Aorta (tissue), 5 donors: ENCODE measurements at places on chromosomes 12 and 14. TPM values are rescaled to one million over a fixed set of nuclear protein-coding genes. Genes with fewer than 3 reads are reported as not detected.

DNA sequence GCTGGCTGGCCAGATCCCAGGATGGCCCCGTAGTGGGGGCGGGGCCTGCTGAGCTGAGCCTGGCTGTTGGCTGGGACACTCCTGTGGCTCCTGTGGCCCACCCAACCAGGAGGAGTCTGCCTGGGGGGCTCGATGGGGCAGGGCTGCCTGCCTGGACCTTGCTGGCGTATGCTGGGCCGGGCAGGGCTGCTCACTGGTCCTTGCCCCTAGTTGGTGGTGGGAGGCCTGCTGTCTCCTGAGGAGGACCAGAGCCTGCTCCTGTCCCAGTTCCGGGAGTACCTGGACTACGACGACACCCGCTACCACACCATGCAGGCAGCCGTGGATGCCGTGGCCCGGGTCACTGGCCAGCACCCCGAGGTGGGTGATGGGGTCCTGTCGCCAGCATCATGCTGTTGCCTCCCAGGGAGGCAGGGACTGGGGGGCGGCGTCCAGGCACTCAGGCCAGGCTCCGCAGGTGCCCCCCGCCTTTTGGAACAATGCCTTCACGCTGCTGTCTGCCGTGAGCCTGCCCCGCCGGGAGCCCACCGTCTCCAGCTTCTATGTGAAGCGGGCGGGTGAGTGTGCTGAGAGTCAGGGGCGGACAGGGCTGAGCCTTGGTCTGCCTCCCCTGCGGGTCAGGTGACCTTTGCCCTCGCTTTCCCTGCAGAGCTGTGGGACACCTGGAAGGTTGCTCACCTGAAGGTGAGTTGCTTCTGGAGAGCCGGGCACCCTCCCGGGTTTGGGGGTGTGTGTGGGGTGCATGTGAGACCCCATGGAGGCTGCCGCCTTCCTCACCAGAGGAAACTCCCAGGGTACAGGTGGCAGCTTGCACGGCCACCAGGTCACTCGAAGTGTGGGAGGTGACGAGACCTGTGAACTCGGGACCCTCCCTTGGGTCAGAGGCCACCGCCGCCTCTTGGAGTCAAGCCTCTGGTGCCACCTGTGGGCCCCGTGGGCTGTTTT is 3.4 kb downstream of the NOC4L start:
- no peaks in the 10 kb centered on the region for H3K36me3 ChIP-seq
- no peak overlapping the region for H3K27ac ChIP-seq
- peak; percentile 77 for DNase-seq
- no peak overlapping the region for H3K4me3 ChIP-seq
- H3K27me3 ChIP-seq: no peaks in the 10 kb centered on the region

DNA sequence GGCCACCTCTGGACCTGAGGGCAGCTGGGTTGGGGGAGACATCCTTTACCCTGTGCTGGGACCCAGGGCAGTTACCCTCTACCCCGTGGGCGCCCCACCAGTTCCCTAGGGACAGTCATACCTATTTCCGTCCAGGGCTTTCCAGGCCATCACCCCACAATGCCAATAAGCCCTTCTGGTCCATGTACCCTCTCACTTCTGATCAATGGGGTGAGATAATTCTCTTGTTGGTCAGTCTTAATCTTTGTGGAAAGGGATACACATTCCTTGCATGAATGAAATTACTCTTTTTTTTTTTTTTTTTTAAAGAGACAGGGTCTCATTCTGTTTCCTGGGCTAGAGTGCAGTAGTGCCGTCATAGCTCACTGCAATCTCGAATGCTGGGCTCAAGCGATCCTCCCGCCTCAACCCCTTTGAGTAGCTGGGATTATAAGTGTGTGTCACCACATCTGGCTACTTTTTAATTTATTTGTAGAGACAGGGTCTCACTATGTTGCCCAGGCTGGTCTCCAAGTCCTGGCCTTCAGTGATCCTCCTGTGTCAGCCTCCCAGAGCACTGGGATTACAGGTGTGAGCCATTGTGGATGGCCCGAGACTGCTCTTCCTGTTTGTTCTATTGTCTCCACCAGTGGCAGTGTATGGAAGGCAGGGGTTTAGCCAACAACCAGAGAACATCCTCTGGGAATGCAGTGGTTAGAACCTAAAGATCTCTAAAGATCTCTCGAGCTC is 46.3 kb upstream of the STON2 start:
- H3K27ac ChIP-seq: no peak overlapping the region
- no peak overlapping the region for H3K4me3 ChIP-seq
- H3K4me1 ChIP-seq: no peaks in the 10 kb centered on the region

DNA sequence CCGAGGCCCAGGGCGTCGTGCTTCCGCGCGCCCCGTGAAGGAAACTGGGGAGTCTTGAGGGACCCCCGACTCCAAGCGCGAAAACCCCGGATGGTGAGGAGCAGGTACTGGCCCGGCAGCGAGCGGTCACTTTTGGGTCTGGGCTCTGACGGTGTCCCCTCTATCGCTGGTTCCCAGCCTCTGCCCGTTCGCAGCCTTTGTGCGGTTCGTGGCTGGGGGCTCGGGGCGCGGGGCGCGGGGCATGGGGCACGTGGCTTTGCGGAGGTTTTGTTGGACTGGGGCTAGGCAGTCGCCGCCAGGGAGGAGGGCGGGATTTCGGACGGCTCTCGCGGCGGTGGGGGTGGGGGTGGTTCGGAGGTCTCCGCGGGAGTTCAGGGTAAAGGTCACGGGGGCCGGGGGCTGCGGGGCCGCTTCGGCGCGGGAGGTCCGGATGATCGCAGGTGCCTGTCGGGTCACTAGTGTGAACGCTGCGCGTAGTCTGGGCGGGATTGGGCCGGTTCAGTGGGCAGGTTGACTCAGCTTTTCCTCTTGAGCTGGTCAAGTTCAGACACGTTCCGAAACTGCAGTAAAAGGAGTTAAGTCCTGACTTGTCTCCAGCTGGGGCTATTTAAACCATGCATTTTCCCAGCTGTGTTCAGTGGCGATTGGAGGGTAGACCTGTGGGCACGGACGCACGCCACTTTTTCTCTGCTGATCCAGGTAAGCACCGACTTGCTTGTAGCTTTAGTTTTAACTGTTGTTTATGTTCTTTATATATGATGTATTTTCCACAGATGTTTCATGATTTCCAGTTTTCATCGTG is 612 bp downstream of the MDM2 start:
- peak overlapping the region; percentile 91 for H3K4me3 ChIP-seq
- peaks cover 2% of the 10 kb centered on the region for H3K36me3 ChIP-seq
- peak overlapping the region; percentile 98 for H3K27ac ChIP-seq
- peak; percentile 93 for DNase-seq
- no peaks in the 10 kb centered on the region for H3K27me3 ChIP-seq
- H3K4me1 ChIP-seq: no peaks in the 10 kb centered on the region

DNA sequence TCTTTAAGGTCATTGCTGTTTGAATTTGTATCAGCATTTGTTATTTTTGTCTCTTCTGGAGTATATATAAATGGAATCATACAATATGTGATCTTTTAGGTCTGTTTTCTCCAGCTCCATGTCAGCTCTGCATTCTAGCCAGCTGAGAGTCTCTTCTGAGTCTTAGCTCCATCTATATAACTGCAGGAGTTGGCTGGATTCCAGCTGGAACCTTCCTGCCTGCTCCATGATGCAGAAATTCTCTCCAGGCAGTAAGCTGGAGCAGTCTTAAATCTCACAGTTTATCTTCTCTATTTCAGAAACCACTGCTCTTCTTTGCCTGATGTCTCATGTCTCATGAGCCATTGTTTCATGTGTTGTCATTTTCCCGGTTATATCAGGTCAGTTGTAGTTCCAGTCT is 827.6 kb downstream of the NRXN3 start:
- no peak overlapping the region for H3K4me3 ChIP-seq
- H3K27ac ChIP-seq: no peak overlapping the region
- H3K36me3 ChIP-seq: no peaks in the 10 kb centered on the region
- DNase-seq: no peak
- H3K4me1 ChIP-seq: no peaks in the 10 kb centered on the region

DNA sequence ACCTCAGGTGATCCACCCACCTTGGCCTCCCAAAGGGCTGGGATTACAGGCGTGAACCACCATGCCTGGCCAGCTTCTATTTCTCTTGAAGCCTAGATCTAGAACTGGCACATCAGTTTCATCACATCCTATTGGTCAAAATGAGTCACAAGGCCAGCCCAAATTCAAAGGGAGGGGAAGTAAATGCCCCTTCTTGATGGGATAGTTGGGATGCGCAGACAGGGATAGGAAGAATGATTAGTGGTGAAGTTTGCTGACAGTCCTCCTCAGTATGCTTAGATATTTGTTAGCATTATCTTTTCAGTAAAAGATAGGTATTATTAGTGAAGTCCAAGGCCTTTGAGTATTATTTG is 33.4 kb downstream of the CRADD start:
- no peaks in the 10 kb centered on the region for H3K27me3 ChIP-seq
- no peak overlapping the region for H3K4me3 ChIP-seq
- no peaks in the 10 kb centered on the region for H3K36me3 ChIP-seq

DNA sequence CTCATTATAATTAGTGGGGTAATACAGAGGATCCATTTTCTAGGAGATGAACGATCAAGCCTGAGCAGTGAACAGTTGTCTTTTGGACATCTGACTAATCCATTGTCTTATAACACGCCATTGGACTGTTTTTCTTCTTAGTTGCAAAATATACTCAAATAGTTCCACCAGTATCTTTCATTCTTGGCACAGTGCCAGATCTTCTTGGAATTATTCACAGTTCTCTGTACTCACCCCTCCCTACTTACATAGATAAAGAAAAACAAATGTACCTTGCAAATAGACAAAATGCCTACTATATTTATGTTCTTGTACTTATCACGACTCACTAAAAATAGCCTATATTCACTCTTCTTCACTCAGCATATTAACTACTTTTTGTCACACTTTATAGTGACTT is 3.8 kb downstream of the CBLN3 start:
- H3K4me3 ChIP-seq: no peak overlapping the region
- H3K4me1 ChIP-seq: no peaks in the 10 kb centered on the region
- H3K27me3 ChIP-seq: no peaks in the 10 kb centered on the region
- no peak for DNase-seq

DNA sequence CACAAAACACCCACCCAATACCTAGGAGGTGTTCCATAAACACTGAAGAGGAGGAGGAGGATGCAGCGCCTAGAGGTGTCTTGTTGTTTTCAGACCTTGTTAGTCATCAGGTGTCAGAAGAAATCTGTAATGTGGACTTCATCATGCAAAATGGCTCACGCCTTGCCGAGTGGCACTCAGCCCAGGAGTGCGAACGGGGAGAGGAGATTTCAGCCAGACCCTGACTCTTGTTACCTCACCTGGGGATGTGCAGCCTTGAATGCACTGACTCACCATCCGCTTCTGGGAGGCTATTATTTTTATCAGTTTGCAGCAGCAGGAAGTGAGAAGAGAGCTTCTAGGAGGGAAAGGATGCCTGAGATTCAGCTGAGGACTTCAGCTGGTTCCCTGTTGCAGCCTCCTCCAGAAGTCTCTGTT is 48.2 kb upstream of the PLXNC1 start:
- no peaks in the 10 kb centered on the region for H3K36me3 ChIP-seq
- H3K4me1 ChIP-seq: no peaks in the 10 kb centered on the region
- no peaks in the 10 kb centered on the region for H3K27me3 ChIP-seq
- no peak overlapping the region for H3K27ac ChIP-seq
- H3K4me3 ChIP-seq: no peak overlapping the region

DNA sequence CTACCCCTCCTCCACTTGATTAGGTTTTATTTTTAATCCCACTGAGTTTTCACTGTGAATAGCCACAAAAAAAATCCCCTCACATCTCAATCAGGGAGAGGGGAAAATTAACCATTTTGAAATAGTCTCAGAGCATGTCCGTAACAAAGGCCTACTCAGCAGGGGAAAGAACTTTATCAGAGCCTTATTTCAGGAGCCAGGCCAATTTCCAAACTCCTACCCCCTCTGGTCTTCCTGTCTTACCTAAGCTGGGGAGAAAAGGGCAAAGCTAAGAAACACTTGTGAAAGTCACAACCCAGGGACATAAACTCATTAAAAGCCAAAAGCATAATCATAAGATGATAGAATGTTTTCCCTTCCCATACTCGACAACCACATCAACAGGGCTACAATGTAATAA is 260.3 kb upstream of the DIO3 start:
- DNase-seq: no peak
- no peaks in the 10 kb centered on the region for H3K36me3 ChIP-seq
- no peaks in the 10 kb centered on the region for H3K27me3 ChIP-seq
- H3K27ac ChIP-seq: no peak overlapping the region

DNA sequence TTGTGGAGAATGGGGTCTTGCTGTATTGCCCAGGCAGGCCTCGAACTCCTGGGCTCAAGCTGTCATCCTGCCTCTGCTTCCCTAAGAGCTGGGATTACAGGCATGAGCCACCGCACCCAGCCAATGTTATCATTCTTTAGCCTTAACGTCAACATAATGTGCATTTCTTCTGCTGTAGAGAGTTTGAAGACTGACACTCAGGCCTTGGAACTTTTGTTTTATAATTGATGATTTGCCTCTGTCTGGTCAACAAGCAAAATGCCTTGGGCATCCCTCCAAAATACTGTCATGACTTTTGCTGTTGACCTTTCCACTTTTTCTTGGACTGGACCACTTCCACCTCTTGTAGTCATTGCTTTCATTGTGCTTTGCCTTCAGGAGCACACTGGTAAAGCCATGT is 29.0 kb downstream of the FAM234B start:
- no peaks in the 10 kb centered on the region for H3K27me3 ChIP-seq
- no peaks in the 10 kb centered on the region for H3K4me1 ChIP-seq
- peaks cover 9% of the 10 kb centered on the region for H3K36me3 ChIP-seq

DNA sequence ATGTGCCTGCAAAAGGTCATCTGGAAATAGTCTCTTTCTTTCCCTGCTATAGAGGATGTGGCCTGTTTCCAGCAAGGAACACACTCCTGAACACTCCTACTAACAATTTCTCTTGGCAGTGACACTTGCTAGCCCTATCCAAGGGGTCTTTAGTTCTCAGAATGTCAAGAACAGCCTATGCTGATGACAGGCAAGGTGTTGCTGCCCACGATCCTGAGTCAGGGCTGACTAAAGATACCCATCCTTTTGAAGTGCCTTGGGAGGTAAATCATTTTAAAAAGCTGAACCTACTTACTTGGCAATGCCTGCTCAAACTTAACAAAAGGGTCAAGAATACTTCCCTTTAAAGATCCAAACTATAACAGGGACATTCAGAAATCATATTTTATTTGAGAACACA is 1146.4 kb downstream of the VRK1 start:
- DNase-seq: no peak
- H3K4me1 ChIP-seq: no peaks in the 10 kb centered on the region

Gene RTL1
- total RNA-seq: not detected

Gene A2ML1
- 0.27 TPM for total RNA-seq

Gene KRT75
- total RNA-seq: not detected

- H3K27me3 ChIP-seq: no peaks in the 10 kb centered on the region
- H3K36me3 ChIP-seq: no peaks in the 10 kb centered on the region
- no peaks in the 10 kb centered on the region for H3K4me1 ChIP-seq
Observed at GRCh38 chr12:17016116-17016864, 410.3 kb upstream of the LMO3 start.

Gene KRT3
- total RNA-seq: not detected

GRCh38 chr14:72616294-72616693 is 277.6 kb downstream of the DPF3 start:
- no peaks in the 10 kb centered on the region for H3K36me3 ChIP-seq
- no peak overlapping the region for H3K27ac ChIP-seq
- H3K4me1 ChIP-seq: no peaks in the 10 kb centered on the region
- DNase-seq: no peak
- H3K4me3 ChIP-seq: no peak overlapping the region

- DNase-seq: no peak
- H3K4me1 ChIP-seq: no peaks in the 10 kb centered on the region
- H3K27ac ChIP-seq: no peak overlapping the region
- H3K4me3 ChIP-seq: no peak overlapping the region
- H3K36me3 ChIP-seq: peaks cover 6% of the 10 kb centered on the region
Observed at GRCh38 chr14:73209953-73210352, 27.4 kb upstream of the PAPLN start.
